ENCODE measurements at places on chromosomes 3 and 15.

DNA sequence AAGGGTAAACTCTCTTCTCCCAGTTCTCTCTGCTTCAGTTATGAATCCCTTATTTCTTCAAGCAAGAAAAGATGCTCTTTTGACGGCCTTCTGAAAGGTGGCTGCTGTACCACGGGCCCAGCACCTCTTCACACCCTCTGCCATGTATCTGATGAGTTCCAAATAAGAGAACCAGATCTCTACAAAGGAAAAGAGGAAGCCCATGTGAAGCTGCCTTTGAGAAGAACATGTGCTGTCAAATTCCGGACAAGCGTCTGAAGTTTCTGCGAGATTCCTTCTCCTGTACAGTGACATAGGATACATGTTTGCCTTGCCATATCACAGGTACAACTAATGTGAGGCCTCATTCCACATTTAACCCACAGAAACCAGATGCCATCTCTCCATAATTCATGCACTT is 59.2 kb downstream of the SH3BP5 start:
- no peak for DNase-seq

- no peak for DNase-seq
Measured at GRCh38 chr15:69125236-69125635, 35.2 kb upstream of the GLCE start.

GRCh38 chr3:134244921-134245320 is 5.7 kb downstream of the RYK start:
- DNase-seq = no peak

DNA sequence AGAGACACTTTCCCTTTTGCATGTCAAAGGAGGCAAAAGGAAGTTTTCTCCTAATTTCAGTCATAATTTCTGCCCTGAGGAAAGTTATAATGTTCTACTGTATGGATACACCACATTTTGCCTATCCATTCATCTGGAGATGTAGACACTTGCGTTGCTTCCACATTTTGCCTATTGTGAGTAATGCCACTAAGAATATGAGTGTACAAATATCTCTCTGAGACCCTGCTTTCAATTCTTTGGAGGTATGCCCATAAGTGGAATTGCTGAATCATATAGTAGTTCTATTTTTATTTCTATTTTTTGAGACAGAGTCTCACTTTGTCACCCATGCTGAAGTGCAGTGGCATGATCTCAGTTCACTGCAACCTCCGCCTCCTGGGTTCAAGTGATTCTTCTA is 3.6 kb upstream of the CD276 start:
- no peak for DNase-seq

DNA sequence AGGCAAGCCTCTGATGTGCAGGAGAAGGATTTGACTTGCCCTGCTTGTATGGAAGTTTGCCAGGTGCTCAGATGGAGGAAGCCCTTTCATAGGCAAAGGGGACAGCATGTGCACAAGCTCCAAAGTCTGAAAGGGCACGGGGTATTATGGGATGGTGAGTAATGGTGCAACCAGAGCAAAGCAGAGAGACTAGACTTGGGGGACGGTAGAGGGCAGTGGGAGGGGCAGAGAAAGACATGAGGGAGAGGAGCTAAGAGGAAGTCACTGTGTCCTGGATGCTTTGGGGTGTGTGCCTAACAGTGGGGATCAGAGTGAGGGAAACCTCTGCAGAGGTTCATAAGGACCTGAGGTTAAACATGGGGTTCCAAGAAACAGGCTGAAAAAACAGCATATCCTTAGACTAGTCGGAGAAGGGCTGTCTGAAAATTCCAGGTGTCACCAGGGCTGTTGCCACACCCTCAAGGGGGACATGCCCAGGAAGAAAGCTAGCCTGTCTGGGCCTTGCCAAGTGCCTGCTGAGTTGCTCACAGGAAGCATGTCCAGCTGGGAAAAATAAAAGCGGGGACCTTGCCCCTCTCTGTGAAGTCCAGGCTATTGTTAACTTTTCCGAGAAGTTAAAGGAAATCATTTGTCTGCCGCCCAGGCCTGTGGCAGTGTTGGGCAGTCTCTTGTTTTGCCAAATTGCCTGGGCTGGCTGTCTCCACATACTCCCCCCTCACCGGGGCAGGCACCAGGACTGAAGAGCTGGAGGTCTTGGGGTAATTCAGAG is 47.1 kb downstream of the HRH1 start:
- no peak for DNase-seq

GRCh38 chr15:73282567-73283365 is 86.0 kb downstream of the HCN4 start:
- DNase-seq = no peak

DNA sequence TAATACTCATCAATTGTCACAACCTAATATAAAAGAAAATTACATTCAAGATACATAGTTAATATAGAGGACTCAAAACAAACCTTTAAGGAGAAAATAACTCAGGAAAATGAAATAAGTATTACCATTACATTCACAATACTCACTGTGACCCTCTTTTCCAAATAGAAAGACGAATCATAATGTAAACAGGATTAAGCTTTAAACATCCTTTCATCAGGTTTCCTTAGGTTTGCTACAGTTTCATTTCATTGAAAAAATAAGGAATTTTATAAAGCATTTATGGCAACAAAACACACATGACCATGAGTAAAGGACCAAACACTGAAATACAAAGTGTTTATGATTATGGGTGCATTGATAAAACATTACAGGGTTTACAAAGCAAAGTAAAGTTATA is 162.7 kb downstream of the ALCAM start:
- DNase-seq = no peak

DNA sequence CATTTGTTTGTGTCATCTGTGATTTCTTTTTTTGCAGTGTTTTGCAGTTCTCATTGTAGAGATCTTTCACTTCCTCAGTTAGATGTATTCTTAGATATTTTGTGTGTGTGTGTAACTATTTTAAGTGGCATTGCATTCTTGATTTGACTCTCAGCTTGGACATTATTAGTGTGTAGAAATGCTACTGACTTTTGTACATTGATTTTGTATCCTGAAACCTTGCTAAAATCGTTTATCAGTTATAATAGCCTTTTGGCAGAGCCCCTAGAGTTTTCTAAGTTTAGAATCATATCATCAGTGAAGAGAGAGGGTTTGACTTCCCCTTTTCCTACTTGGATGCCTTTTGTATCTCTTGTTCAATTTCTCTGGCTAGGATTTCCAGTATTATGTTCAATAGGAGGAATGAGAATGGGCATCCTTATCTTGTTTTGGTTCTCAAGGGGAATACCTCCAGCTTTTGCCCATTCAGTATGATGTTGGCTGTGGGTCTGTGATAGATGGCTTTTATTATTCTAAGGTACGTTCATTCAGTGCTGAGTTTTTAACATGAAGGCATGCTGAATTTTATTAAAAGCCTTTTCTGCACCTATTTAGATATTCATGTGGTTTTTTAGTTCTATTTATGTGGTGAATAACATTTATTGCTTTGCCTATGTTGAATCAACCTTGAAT is 211.7 kb downstream of the MBNL1 start:
- no peak for DNase-seq

GRCh38 chr3:69085833-69086722 is 1.3 kb downstream of the ARL6IP5 start:
- peak; percentile 76 for DNase-seq
